Activated CD4-positive, alpha-beta T cell treated with anti-CD3 and anti-CD28 coated beads, Interleukin-10, Interleukin-2, amounts not matched to agents 100 ng/mL and 50 ng/mL, durations not matched to agents 16 hours and 8 hours (primary cell): ENCODE measurements at places on chromosomes 2 and 18.

DNA sequence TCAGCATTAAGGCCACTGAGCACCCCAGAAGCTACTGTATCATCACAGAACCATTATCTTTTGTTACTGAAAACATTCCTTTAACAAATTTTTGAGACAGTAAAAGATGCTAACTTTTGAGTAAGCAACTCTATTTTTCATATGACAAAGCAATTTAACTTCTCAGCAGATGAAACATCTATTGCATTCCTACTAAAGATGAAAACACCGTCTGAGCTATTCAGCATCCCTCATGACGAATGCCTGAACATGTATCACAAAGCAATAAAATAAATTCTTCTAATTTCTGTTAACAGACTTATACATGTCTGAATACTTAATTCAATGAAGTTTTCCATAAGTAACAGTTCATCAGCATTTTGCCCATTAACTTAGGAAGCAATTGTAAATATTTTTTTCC lies 23.9 kb downstream of the CHN1 start:
- DNase-seq, result no peak

- no peak for DNase-seq
These were observed 105.5 kb downstream of the NOL10 start for GRCh38 chr2:10584242-10584753.

DNA sequence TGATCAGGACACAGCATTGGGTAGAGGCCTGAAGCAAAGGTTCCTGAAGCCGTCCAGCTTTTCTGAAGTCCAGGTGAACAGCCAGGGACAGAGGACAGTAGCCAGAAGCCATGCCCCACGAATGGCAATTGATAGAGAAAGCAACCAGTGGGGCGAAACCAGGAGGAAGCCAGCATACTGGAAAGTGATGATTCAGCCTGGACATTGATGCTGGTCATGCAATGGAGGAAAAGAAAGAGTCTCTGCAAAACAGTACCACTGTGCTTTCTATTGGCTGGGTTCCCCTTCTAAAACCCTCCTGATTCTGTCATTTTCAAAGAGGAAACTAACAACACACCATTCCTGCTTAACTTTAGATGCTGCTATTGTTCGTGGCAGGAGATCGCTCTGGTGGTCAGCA lies 221.4 kb upstream of the EPAS1 start:
- DNase-seq, result no peak

DNA sequence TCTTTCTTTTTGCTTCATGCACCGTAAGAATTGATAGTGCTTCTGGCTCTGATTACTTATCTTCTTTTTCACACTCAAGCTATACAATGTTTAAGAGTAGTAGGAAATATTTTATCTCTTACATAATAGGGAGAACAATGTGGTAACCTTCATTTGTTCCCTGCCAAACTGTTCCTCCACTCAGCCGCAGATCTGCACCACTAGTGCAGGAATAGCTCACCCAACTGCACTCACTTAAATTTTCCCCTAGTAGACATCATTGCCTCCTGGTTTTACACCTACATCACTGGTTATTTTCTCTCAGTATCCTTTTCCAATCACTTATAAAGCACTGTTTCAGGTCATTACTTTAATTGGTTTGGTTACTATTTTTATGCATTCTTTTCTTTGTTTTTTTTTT lies 283.5 kb upstream of the ZNF804A start:
- no peak for DNase-seq

- no peak for DNase-seq
These were observed 20.2 kb upstream of the SFXN5 start for GRCh38 chr2:73091696-73092095.

GRCh38 chr2:31166925-31167324 lies 28.7 kb upstream of the GALNT14 start:
- DNase-seq, result no peak

DNA sequence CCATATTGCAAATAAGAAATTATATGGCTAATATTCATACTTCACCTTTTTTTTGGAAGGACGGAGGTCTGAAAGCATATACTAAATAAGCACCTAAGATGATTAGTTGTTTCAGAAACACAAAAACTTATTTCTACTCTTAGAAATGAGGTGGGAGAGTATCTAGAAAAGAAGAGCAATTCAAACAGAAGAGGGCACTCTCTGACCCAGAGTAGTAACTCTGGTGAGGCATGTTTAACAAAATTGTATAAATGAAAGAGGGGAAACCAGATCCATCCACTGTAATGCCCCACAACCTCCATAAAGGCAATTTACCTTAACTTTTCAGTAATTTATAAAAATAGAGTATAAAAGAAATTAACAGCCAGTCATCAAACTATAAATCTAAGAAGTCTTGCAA lies 669.6 kb upstream of the VRK2 start:
- DNase-seq, result no peak

GRCh38 chr18:69843015-69843414 lies 104.7 kb downstream of the CD226 start:
- no peak for DNase-seq

DNA sequence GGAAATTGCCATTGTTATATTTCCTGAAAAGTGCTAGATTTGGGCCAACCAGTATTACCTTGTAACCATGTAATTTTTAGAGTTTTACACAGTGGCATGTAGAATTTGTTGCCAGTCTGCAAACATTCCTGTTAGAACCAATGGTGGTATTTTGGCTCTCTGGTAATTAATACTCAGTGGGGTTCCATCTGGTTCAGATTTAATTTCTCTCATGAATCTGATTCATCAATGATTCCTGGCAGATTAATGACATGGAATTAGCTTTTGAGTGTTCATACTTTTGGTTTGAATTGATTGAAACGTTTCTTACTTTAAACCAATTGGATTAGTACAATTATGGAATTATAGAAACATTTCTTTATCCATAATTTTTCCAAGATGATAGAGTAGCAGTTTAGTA lies 93.2 kb downstream of the MC4R start:
- DNase-seq, result no peak

DNA sequence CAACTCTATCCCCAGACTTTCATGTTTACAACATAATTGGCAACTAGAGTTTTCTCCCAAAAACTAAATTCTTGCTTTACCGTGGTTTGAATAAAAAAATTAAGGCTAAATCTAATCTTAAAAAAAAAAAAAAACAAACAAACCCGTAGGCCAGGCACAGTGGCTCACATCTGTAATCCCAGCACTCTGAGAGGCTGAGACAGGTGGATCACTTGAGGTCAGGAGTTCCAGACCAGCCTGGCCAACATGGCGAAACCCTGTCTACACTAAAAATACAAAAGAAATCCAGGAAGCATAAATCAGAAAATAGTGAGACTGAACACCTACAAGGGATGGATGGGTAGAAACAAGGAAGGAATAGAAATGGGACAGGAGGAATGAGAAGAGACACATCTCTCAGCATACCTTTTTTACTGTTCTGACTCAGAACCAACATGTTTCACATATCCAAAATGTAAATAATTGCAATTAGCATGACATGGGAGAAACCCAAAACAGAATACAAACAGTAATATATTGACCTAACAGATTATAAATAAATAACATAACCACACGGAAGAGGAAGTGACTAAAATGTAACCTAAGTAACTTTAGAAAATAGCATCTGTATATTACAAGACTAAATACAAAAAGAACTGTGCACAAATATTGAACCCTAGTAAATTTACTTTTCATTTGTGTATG lies 17.5 kb downstream of the MGAT4A start:
- DNase-seq, result no peak

GRCh38 chr2:25740810-25741381 lies 67.5 kb upstream of the DTNB start:
- DNase-seq, result peak; percentile 12

DNA sequence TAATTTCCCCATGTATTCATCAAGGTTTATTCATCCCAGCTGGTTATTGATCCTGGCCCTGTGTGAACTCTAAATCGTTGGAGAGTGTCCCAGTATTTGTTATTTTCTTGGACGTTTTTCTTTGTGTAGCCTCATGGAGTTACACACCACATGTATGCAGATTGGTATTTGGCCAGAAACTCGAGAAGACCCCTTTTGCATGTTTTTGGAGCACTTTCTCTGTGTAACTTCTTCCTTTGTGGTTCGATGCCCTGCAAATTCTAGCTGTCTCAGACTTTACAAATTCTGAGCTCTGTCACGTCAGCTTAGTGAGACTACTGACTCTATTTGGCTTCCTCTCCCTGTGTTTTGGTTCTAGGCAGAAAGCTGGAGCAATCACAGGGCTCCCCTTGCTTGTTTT lies 198.7 kb downstream of the MCFD2 start:
- no peak for DNase-seq

DNA sequence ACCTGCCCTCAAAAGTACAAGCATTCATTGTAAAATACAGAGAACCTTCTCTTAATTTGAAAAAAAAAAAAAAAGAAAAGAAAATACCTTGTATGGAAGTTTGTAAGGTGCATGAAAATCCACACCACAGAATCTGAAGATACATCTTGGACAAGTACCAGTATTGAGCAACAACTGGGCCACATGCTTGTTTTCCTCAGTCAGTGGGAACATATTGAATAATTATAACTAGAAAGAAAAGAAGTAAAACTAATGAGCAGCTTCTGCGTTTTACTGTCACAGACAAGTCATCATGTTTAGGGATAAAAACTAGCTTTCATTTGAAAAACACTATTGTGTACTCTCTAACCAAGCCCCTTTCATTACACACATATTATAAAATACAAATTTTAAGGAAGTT lies 5.8 kb upstream of the PEX13 start:
- no peak for DNase-seq

DNA sequence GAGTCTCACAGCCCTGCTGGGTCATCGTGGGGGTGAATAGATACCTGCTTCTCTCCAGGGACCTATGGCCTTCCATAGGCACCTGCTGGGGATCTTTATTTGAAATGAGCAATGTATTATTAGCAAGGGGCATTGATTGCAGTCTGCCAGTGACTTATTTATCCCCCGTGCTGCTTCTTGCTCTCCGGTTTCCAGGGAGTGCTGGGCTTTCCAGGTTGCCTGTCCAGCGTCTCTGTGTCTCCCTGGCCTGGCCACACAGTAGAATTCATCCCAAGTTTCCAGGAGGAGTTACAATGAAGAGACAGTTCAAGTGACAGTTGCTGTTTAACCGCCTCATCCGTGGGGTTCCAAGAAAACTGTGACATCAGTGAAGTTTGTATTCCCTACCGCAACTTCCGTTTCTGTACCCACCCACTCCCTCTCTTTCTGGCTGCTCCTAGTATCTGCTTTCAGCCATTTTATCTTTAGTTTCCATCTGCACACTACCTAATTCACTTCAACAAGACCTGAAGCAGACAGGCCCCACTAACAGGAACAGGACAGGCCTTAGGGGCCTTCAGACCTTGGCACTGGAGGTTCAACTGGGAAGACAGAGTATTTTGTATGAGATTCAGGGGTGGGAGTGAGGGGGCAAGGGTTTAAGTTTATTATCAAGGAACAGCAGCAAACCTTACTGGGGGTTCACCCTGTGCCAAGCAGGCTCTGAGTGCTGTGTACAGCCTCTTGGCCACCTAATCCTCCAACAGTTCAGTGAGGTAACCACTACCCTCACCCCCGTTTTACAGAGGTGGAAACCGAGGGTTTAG lies 134.8 kb downstream of the PRKCE start:
- no peak for DNase-seq

DNA sequence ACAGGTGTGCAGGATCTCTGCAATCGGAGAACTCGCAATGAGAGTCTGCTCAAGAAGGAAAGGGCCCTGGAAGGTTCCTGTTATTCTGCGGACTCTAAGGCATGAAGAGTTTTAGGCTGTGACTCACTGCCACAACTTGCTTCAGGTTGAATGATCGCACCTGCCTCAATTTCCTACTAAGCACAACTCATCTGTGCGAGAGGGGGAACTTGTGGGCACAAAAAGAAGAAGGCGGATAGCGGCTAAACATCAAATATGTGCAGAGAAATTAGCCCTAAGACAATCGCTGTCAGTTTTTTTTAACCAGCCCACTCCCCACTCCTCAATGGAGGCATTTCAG lies 14.0 kb upstream of the CREG2 start:
- no peak for DNase-seq

- no peak for DNase-seq
These were observed 195.0 kb upstream of the RAB6C start for GRCh38 chr2:129784486-129784885.

DNA sequence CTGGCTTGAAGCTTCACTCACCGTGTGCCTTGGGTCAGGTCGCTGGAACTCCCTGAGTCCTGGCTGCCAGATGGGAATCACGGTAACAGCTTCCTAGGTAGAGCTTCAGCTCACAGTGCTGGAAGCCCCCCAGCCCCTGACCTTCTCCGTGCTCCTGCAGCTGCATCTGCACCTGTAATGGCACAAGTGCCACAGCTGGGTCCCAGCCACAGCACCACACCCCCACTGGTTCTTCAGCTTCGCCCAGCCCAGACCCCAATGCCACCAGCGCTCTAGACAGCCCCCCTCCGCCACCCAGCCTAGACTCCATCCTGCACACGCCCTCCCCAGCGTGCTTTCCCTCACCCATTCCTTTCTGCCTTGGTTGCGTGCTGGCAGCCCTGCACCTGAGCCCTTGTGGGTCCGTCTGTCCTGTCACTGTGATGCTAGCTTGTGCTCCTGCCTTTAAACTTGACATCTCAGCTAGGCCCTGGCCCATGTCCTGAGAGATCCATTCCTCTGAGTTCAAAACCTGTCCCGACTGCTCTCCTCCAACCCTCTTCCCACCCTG lies 7.6 kb upstream of the ESPNL start:
- DNase-seq, result no peak

DNA sequence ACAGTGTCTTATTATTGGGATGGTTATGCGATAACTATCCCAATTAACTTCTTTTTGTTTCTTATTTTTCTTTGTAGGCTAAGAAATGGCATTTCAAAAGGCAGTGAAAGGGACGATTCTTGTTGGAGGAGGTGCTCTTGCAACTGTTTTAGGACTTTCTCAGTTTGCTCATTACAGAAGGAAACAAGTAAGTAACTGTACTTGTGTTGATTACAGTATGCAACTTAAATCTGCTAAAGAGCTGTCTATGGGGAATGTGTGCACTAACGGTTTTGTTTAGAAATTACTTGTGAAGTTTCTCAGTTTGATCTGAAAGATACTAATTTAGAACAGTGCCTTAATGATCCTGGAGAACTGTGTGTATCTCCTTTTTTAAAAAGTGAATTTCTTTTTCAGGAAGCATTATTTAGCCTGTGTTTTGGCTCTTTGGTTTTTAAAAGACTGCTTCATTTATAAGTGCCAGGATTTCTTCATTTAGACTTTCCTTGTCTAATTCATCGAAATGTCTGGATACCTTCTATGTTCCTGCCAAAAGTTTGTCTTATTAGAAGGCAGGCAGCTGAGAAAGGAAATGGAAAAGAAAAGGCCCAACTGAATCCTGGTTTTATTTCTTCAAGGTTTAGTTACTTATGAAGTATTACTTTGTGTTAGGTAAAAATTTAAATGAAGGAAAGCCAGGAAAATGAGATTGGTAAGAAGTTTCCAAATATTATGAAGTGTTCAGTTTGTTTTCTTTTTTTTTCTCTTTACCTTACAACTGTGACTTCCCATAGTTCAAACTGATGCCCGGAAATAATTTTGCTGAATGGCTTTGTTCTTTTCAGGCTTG lies 40.1 kb downstream of the GPD2 start:
- peak; percentile 76 for DNase-seq

GRCh38 chr18:40708726-40709125 lies 1246.3 kb upstream of the PIK3C3 start:
- no peak for DNase-seq

GRCh38 chr2:176383836-176384442 lies 114.7 kb downstream of the MTX2 start:
- DNase-seq, result no peak

- DNase-seq, result no peak
These were observed 113.6 kb downstream of the MCFD2 start for GRCh38 chr2:46801731-46802664.

- no peak for DNase-seq
These were observed 150.4 kb downstream of the PIK3C3 start for GRCh38 chr18:42105394-42105793.

- DNase-seq, result no peak
These were observed 368.1 kb downstream of the EIPR1 start for GRCh38 chr2:3009483-3009882.

GRCh38 chr18:65322895-65323294 lies 427.9 kb upstream of the CDH7 start:
- DNase-seq, result no peak
